ENCODE measurements at places on chromosomes 11 and 22. TPM values are rescaled to one million over a fixed set of nuclear protein-coding genes. Genes with fewer than 3 reads are reported as not detected.

GRCh38 chr22:26656891-26657851 lies at the start of gene MIAT:
Gene MIAT (plus strand): TSS chr22:26657588.
- ATAC-seq = peak; percentile 59

- no peak for ATAC-seq
Observed at GRCh38 chr11:70281156-70281609, 10.7 kb downstream of the PPFIA1 start.

DNA sequence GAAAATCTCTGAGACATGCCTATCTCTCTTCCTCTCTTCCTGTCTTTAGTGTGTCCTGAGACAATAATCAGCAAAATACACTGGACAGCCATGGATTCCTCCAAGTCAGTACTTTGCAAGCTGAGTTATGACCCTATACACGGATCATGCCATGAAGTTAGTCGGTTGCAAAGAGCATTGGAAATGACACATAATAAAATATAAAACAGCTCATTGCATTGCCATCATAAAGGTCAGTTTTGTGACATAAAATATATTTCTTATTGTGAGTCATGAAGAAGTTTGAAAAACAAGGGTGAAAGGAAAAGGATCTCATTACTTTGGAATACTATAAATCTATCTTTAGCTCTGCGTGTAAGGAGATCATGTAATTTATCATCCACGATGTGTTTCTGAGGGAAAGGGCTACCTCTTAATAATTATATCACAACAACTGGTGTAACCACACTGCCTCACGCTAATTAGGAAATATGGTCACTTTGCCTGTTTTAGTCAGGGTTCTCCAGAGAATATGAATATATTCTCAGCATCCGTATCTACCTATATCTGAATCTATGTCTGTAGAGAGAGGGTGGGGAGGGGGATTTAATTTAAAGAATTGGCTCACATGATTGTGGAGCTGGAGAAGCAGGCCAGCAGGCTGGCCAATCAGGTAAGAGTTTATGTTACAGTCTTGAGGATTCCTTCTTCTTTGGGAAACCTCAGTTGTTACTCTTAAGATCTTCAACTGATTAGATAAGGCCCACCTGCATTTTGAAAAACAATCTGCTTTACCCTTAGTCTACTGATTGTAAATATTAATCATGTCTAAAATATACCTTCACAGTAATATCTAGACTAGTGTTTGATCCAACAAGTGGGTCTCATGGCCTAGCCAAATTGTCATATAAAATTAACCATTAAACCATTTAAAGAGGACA lies 198.8 kb downstream of the FAT3 start:
- ATAC-seq = peak; percentile 96

DNA sequence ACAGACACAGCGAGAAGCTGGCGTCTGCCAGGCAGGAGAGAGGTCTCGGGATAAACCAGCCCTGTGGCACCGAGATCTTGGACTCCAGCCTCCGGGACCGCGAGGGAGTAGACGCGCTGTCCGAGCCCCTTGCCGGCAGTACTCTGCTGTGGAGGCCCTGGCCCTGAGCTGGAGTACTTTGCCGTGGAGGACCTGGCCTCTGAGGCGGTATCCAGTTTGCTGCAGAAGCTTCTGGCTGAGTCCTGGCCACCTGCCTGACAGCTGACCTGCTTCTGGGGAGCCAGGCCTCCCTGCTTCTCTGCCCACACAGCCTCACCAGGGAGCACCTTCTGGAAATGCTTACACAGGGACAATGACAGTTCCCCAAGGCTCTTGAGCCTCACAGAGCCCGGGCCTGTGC lies 31.6 kb upstream of the CARS1 start:
- no peak for ATAC-seq

GRCh38 chr22:29780748-29781676 lies 13.8 kb downstream of the UQCR10 start:
- peak; percentile 61 for ATAC-seq

DNA sequence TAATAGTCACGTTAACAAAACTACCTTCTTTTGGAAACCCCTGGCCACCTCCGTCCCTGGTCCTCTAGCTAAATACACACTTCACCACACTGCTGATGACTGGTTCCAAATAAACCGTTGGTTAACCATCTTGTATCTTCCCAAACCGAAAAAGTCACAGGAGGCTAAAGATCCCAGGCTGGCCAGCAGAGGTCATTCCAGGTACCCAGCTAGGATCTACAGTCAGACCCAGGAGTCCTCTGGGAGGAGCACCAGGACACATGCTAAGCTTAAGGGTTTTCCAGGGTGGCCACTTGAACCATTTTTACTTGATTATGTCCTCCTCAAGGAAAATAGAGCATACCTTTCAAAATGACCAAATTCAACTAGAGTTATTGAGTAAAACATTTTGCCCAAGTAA lies 103.2 kb downstream of the ETS1 start:
- ATAC-seq = no peak

- ATAC-seq = no peak
Observed at GRCh38 chr22:36907253-36908195, 5.9 kb upstream of the CSF2RB start.

- no peak for ATAC-seq
Observed at GRCh38 chr11:27860811-27861210, 160.6 kb upstream of the BDNF start.

- ATAC-seq = peak; percentile 68
Observed at GRCh38 chr11:64157631-64158394, 8.1 kb downstream of the MACROD1 start.

- peak; percentile 83 for ATAC-seq
Observed at GRCh38 chr11:116207421-116208141, 565.2 kb downstream of the BUD13 start.

DNA sequence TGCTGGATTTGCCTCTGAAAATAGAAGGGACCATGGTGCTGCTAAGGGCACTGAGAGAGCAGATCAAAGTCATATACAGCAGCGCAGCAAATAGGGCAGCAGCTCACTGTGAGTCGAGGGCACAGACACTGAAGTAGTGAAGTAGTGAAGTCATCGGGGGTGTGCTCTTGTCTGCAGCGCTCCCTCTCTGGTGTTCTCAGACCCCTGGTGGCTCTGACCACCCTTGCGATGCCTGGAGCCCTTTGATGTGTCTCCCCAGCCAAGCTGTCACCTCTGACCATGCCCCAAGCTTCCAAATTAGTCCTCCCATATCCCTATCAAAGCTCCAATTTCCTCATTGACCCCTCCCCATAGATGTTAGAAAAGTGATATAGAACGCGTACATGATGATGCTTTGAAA lies 27.7 kb upstream of the EIF3M start:
- no peak for ATAC-seq

- no peak for ATAC-seq
Observed at GRCh38 chr11:115348416-115348815, 155.8 kb downstream of the CADM1 start.

DNA sequence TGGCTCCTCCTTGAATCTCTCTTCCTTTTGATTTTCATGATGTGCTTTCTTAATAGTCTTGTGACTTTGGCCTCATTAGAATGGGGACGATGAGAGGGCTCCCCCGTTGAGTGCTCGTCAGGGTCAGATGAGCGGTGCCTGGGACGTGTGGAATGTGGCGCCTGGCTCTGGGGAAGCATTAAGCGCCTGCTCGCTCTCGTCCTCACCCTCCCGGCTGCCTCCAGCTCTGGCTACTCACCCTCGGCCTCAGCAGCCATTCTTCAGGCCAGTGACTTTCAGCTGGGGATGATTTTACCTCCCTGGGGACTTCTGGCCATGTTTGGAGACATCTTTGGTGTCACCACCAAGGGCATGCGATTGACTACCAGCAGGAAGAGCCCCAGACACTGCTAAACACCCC lies 69.7 kb downstream of the RPS6KA4 start:
- peak; percentile 88 for ATAC-seq

DNA sequence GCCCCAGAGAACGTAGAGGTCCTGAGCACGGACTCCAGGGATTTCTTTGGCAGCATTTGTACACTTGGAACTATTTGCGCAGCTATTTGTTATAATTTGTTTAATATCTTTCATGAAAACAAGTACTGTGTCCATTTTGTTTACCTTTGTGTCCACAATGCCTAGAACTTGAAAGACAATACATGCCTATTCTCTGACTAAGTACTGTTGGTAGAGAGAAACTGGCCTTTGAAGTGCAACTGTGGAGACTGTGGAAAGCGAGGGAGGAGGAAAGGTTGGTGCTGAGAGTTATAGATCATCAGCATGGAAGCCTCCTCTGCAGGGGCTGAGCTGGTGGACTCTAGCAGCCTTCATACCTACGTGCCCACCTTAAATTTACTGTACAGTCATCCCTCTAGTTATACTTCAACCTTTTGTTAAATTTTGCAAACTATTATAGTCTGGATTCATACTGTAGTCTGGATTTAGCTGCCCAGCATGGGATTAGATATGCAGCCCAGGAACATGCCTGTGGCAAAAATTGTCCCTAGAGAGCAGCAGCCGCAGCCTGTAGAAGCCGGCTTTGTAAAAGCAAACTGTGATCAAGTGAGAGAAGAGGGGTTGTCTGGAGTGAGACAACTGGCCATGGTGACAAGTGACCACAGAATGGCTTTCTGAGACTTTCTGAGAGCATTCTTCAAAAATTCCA lies 24.2 kb upstream of the YAP1 start:
- no peak for ATAC-seq

DNA sequence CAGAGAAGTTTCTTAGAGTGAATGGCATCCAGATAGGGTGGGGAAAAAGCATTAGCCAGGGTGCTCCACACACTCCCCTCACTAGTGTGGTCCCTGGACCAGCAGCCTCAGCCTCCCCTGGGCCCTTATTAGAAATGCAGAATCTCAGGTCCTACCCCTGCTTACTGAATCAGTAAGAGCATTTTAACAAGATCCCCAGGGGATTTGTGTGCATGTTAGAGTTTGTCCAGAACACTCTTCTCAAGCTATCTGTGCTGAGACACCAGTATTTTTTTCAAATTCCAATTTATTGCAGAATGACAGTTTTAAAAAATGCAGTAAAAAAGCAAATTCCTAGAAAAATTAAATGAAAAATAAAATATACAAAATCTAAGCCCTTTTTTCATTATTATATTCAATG lies 123.1 kb downstream of the MIAT start:
- ATAC-seq = no peak

- no peak for ATAC-seq
Observed at GRCh38 chr22:48055827-48056226, 1293.4 kb downstream of the TBC1D22A start.

- no peak for ATAC-seq
Observed at GRCh38 chr22:50208430-50208938, 7.7 kb downstream of the SELENOO start.

GRCh38 chr11:88101881-88102597 lies 73.2 kb downstream of the RAB38 start:
- ATAC-seq = no peak

GRCh38 chr11:118184784-118185579 lies 8.5 kb upstream of the SCN2B start:
- no peak for ATAC-seq

DNA sequence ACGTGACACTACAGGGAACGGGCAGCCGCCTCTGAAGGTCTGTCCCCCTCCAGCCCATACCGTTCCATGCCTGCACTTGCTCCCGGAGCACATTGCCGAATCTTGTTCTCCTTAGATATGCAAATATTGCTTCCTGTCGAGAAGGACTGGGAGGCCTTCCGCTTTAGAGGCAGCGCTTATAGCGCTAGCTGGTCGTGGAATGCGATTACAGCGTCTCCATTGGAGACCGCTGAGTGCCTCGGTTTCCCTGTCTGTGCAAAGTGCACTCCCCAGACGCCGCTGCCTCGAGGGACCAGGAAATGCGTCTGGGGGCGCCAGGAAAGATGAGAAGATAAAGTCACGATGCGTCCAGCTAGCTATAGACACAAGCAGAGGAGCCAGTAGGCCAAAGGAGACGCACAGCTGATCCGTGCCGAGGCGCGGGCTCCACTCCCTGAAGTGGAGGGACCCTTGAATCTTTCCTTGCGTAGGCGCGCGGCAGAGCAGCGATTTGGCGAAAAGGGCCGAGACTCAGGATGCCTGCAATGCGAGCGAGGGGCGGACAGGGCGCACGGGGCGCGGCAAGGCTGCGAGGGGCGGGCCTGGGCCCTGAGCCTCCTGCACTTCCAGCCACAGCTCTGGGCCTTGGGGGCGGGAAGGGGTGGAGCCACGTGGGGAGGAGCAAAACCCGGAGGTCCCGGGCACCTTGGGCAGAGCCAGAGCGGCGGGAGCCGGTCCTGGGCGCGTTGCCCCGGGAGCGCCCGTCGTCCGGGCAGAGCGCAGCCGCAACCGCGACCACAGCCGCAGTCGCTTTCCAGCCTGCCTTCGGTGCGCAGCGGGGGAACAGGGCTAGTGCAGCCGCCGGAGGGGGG lies at the start of gene RASSF10:
Gene RASSF10 (plus strand): TSS at position 692 of the 851 bp plus-strand sequence. CDS start 261 bp downstream, outside the sequence.
- peak; percentile 94 for ATAC-seq

DNA sequence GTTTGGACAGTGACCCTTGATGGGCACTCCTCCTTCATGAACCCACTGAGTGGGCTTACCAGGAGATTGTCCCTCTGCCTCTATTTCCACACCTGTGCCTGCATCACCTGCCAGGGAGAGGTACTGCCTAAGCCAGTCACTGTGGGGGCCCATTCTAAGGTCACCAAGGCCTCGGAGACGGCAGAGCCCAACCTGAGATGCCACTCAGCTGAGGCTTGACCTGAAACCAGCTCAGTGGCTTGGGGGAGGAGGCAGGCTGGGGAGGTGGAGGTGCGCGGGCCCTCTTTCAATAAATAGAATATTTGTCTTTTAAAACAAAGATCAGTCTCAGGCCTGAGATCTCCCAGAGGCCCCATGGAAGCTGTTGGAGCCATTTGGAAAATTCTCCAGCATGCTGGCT lies 84.5 kb downstream of the DHCR7 start:
- no peak for ATAC-seq

- ATAC-seq = no peak
Observed at GRCh38 chr11:4118107-4118506, 23.5 kb downstream of the RRM1 start.

GRCh38 chr11:65489035-65489705 lies 9.7 kb upstream of the MALAT1 start:
- ATAC-seq = no peak

GRCh38 chr22:35821654-35822053 lies 104.0 kb downstream of the APOL5 start:
- no peak for ATAC-seq

- ATAC-seq = peak; percentile 83
Observed at GRCh38 chr11:118608360-118609227, 1.2 kb downstream of the PHLDB1 start.

GRCh38 chr11:91776655-91777054 lies 448.0 kb upstream of the FAT3 start:
- no peak for ATAC-seq

ESAM gene
- total RNA-seq = 0.46 TPM

CDC42BPG gene
- 1.5 TPM for total RNA-seq

LRFN4 gene
- total RNA-seq = 14.7 TPM

OR52I2 gene
- total RNA-seq = 0.35 TPM

NLRP14 gene
- 0.46 TPM for total RNA-seq

YPEL1 gene
- total RNA-seq = 0.81 TPM

CLDN5 gene
- 0.16 TPM for total RNA-seq

FJX1 gene
- total RNA-seq = 44.0 TPM

A4GALT gene
- total RNA-seq = 1.3 TPM

ARHGAP32 gene
- 16.5 TPM for total RNA-seq

KCNJ1 gene
- total RNA-seq = 0.24 TPM

TRIM66 gene
- total RNA-seq = 15.2 TPM

TIMP3 gene
- total RNA-seq = 13.3 TPM

TSPAN18 gene
- total RNA-seq = 20.4 TPM

TNNI2 gene
- total RNA-seq = not detected

PATE2 gene
- total RNA-seq = 0.62 TPM

Data from motor neuron (in vitro differentiated cells).